ENCODE measurements at places on chromosomes 3 and 15.
A peak's percentile ranks its signal among the peaks of the same experiment; 100 is the strongest.

GRCh38 chr3:51982838-51983577, at the start of gene ACY1:
ACY1 (plus strand) TSS chr3:51983535; CDS start chr3:51984065, 530 bp downstream.
- DNase-seq: no peak

DNA sequence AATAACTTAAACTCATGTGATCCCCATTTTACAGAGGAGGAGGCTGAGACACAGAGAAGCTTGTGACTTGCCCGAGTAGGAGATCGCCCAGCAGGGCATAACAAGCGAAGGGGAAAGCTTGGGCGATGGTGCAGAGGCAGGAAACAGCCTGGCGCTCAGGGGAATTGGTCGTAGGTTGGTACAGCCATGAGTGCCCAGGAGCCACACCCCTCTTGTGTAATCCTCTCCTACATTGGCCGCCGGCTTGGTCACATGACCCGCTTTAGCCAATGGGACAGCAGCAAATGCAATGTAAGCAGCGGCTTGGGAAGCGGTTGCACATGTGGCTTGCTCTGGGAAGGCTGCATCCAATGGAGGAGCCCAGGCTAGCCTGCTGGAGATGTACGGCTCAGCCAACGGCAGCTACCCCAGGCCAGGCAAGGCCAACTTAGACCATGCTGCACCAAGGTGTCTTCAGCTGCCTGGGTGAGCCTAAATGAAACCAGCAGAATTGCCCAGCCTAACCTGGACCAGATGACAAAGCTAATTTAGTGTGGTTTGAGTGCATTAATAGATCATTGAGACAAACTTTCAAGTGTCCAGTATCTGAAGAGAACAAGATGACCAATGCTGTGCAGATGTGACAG, 50.3 kb upstream of the SLC6A6 start:
- DNase-seq: no peak

DNA sequence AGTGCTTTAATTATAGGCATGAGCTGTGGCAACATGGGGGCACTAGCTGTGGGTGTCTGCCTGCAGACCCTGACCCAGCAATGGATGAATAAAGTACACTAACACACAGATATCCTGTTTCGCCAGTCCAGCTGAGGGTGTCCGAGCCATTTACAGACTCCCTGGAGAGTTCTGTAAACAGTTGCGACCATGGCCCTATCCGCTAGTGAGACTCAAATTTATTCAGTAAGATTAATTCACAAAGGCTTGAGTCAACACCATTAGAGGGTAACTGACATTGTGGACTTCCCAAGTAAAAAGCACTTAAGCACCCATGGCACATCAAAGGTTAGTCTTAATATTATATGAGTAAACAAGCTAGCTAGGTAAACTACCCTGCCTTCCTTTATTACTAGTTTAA, 161.6 kb downstream of the TBL1XR1 start:
- no peak for DNase-seq

DNA sequence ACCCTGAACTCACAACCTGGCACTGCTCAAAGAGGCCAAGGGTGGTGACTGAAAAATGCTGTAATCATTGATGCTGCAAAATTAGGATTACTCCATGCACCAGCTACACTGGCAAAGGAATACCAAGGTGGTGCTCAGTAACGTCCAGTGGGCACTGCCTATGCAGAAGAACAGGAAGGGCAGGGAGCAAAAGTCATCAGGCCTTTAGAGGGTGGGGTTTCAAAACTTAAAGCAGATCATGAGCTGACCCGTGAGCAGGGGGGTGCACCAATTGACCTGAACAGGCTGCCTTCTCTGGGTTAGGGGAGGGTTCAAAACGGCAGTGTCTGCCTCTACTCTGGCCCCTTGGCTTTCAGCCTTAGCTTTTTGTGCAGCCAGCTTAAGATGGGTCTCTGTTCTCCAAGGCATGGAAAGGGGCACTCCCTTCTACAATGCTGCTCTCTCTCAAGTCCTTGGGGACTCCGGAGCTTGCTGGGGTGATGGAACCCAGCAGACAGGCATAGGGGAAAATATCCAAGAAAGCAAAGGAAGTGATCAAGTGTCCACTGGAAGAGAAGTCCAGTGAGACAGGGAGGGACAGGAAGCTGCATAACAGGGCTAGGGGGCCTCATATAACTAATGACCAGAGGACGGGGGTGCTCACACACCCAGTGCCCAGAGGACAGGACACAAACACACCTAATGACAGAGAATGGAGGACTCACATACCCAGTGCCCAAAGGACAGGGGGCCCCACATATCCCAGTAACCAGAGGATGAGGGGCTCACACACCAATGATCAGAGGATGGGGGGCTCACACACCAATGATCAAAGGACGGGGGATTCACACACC, 11.4 kb downstream of the RAB6B start:
- no peak for DNase-seq

DNA sequence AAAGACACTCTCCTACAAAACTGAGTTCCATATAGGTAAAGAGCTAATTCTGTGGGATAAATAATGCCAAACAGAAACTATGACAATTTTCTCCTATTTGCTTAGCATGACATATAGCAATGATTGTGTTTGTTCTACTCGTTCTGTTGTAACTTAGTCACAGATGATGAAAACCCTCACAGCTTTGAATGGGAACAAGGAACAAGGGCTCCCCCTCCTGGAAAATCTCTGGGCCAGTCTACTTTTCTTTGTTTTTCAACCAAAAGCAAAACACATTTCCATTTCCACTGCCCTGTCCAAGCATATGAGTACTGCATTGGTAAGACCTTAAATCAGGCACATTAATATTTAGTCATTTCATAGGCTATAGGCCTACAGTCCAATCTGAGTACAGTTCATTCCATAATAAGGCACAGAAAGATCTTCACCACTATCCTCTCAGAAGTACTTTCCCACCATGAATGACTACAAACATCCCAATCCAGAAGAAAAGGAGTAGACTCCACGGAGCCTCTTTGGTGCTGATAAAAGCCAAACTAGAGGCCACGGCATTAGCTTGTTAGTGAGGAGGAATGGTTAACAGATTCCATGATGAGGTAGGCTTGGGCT, 67.1 kb downstream of the ATP8B4 start:
- no peak for DNase-seq

- no peak for DNase-seq
Observed at GRCh38 chr15:52417957-52418356, 110.7 kb downstream of the MYO5A start.

DNA sequence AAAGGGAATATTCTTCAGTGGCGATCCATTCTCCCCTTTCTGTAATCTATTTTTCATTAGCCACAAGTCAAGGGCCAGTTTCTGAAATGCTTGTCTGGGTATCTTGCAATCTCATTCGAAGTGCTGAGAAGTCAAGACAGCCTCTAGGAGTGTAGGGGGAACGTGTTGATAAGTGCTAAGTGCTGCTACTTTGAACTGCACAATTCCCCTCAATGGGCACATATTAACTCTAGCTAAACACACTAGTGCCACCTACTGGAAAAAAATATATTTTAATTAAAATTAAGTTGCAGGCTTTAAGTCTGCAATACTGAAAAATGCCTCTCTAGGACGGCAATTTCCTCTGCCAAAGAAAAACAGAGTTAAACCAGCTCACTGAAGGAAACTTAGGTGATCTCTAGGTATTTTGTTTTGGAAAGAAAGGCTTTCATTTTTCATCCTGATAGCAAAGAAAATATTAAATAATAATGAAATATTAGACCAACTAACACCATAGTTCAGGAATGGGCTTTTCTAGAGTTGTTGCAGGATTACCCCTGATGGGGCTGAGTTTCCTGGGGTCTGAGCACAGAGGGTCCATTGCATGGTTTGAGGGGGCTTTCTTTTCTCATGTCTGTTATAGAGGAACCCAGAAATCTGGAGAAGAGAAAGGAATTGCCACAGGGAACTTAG, 181.9 kb upstream of the KBTBD8 start:
- peak; percentile 7 for DNase-seq

- DNase-seq: no peak
Observed at GRCh38 chr3:60600848-60601247, 650.4 kb downstream of the FHIT start.
